ENCODE measurements at places on chromosomes 3 and 15.

GRCh38 chr3:168077091-168077490 lies 18.6 kb downstream of the GOLIM4 start:
- DNase-seq, result no peak

DNA sequence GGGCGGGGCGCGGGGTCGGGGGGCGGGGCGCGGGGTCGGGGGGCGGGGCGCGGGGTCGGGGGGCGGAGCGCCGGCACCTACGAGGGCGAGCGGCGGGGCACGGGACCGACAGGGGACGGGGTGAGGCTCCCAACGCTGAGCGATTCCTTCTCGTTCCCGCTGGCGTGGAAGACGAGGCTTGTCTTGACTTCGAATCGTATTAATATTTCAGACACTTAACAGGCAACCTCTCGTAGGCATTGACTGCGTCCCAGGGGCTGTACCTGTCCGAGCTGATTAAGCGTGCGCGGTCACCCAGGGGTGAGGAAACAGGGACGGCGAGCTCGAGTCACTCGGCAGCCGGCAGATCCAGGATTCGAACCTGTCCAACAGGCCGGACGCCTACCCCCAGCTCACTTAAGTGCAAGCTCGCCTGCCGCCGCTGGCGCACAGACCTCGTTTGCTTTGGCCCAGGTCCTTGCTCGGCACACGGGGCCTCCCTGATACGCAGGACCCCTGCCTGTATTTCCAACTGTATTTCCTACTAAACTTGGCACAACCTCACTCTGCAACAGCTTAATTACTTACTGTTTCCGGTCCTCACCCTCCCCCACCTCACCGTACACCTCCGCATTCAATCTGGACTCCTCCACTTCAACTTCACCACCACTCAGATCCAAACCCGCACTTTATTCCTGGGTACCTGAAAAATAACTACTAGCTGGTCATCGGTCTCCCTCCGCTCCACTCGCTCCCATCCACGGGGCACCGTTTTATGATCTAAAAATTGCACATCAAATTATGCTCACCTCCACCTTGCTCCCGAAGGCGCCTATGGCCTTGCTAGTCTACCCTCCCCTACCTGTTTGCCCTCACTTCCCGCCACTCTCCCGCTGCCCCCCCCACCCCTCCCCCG lies 722 bp upstream of the ZXDC start:
- no peak for DNase-seq

DNA sequence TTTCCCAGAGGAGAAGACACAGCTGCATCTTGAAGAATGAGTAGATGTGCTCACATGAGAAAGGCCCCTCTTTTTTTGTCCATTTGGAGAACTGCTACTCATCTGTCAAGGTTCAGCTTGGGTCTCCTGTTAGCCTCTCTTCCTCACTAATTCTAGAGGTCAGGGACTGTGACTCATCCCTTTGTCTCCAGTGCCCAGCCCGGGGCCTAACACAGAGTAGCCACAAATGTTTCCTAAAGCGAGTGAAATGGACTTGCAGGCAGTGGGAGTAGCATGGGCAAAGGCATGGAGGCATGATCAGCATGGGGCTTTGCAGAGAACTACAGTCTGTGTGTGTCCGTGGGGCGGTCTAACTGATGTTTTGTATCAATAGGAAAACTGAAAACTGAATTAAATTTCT lies 33.9 kb upstream of the MRPS22 start:
- DNase-seq, result peak; percentile 70

- no peak for DNase-seq
Observed at GRCh38 chr3:45684327-45684892, 4.8 kb upstream of the SACM1L start.

DNA sequence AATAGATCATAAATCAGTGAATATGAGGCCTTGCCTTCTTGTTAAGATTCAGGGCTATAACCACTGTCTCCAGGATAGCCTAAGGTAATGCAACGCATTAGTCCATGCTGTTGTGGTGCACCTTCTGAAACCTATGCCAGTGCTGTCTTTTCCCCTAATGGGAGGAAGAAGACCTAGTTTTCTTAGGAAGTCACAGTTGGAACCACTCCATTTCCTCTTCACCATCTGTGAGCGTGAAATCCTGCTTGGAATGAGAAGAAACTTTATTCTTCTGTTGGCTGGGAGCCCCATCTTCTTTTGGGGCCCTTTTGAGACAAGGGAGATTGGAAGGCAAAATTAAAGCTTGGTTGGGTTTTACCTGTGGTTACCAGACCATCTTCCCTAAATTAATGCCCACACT lies 25.9 kb upstream of the SLC7A14 start:
- DNase-seq, result no peak

GRCh38 chr3:106371221-106371970 lies 502.6 kb upstream of the CBLB start:
- DNase-seq, result peak; percentile 5

- DNase-seq, result no peak
Observed at GRCh38 chr3:132362329-132362728, 45.1 kb downstream of the ACP3 start.

DNA sequence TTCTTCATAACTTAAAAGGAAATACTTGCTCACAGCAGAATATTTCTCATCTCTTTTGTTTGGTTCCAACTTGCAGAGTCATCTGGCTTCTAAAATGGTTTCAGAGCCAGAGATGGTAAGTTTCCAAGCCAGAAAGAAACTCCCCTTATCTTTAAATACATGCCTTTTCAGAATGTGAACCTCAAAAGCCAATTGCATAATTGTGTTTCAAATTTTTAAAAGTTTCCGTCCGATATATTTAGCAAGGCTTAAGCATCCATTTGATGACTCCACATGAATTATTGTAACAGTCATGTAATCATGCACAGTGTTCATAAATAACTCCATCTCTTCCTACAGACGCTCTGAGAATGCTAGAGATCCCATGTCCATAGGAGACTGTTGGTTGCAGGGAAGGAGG lies 40.6 kb upstream of the C3orf80 start:
- DNase-seq, result peak; percentile 49

GRCh38 chr15:35545316-35545823 lies 595 bp downstream of the DPH6 start:
- DNase-seq, result no peak

DNA sequence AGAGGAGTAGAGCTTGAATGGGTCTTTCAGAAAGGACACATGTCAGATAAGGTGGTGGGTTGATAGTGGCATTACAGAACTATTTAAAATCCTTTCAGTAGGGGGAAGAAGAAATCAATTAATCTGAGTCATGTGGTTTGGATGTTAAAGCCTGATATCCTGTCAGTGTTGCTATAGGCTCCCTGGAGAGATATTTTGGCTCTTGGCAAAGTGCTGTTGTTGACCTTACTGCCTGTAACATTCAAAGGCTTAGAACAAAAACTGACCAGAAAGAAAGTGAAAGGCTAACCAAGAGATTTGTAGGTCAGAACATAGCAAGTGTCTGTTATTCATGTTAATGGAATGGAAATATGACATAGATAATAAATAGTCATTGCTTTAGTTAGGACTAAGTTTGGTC lies 552.9 kb downstream of the DIPK2A start:
- no peak for DNase-seq

DNA sequence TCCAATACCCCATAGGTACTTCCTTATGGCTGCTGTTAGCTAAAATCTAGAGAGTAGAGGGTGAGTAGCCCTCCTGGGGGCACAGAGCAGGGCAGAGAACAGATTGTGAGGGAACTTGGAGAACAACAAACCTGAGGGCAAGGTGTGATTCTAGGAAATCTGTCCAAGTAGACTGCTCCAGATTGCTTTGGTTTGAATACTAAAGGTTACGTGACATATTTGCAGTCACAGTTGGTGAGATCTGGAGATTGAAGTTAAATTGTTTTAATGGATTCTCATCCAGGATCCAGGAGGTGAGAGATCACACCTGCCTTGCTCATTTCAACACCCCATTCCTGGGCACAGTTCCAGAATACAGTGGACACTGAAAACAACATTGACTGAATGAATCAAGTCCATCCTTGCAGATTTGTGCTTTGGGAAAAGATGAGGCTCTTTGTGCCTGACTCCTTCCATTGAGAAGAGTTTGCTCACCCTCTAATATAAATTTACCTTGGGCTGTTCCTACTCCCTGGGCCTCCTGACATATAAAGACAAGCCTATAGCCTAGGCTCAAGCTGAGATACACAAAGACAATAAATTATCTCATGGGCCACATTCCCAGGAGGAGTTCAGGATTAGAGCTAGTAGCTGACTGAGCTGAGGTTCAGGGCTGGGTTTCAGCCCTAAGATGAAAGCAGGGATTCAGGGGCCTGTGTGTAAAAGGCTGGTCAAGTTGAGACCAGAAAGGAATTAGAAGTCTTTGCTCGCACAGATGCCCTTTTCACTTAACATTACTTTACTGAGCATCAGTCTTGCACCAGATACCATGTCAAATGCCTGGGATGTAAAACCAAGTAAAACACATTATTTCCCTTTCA lies 400.9 kb upstream of the MCTP2 start:
- no peak for DNase-seq

- no peak for DNase-seq
Observed at GRCh38 chr15:77741106-77741505, 108.4 kb upstream of the LINGO1 start.

- DNase-seq, result no peak
Observed at GRCh38 chr3:182007441-182007840, 295.7 kb downstream of the SOX2 start.

- DNase-seq, result no peak
Observed at GRCh38 chr3:127439621-127440020, 150.9 kb downstream of the TPRA1 start.

DNA sequence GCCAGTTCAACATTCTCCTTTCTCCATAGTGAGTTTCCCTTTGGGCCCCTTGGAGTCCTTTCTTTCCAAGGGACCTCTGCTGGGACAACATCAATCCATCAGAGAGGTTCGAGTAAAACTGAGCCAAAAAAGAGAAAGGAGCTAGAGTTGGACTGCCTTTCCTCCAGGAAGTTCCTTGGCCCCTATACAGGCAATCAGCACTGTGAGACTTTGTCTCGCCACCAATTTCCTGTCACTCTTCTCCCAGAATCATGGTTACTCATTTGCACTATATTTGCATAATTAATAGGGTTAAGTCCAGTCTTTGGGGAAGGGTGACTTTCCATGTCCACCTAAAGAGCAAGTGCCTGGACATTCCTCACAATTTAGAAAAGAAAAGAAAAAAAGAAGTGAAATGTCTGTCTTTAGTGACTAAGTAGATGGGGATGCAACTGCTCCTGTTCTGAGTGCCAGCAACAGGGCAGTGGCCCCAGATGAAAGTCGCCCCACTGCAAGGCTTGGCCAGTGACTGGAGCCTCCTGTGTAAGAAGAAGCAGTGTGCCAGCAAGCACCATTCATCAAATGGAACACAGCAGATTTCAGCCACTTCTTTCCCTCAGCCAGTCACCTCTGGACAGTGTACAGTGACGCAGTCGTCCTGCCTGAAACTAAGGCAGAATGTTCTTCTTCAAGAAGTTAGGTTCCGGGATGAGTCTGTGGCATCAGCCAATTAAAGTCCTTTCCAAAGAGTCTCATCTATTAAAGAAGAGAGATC lies 91.6 kb downstream of the FSIP1 start:
- DNase-seq, result no peak

GRCh38 chr15:55530861-55531313 lies 22.9 kb upstream of the DNAAF4 start:
- DNase-seq, result peak; percentile 49

DNA sequence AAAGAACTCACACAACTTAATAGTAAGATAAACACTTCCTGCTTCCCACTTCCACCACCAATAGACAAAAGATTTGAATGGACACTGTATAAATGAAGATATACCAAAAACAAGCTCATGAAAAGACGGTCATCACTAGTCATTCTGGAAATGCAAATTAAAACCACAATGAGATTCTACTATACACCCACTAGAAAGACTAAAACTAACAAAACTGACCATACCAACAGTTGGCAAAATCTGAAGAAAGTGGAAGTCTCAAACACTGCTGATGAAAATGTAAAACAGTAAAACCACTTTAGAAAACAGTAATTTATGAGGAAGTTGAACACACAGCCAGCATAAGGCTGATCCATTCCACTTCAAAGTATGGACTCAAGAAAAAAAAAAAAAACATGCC lies 35.6 kb upstream of the CD96 start:
- no peak for DNase-seq

DNA sequence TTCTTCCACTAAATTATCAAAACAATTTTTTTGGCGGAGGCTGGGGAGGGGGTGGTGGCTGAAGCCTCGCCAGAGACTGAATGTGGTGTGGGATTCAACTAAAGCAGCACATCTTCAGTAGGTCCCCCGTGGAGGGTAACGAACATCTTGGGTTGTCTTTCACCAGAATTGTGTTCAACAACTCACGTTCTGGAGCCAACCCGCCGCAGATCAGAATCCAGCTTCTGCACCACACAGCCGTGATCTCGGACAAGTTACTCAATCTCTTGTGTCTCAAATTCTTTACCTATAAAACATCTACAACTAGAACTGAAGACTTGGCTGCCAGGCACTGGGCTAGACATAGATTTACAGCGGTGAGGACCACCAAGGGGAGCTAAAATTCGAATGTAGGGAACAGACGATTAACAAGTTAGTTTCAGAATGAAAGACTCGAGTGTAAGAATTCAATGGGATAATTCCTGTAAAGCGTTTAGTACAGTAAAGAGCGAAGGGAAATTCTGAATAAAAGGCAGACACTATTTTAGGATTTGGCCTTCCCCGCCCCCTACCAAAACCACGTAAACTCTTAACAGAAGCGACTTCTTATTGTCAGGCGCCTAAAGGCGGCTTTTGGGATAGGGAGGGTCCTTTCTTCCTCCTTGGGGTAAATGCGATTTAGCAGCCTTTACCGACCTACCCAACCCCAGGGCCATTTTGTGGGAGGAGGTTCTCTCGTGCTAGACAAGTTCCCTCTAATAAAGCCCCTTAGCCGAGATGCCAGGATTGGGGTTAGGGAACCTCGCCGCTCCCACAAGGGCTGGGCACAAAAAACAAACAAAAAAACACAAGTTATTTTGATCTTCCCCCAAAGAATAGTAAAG lies 697 bp upstream of the RAB5A start:
- DNase-seq, result no peak

GRCh38 chr3:184584464-184584891 lies 22.9 kb downstream of the EPHB3 start:
- DNase-seq, result no peak

DNA sequence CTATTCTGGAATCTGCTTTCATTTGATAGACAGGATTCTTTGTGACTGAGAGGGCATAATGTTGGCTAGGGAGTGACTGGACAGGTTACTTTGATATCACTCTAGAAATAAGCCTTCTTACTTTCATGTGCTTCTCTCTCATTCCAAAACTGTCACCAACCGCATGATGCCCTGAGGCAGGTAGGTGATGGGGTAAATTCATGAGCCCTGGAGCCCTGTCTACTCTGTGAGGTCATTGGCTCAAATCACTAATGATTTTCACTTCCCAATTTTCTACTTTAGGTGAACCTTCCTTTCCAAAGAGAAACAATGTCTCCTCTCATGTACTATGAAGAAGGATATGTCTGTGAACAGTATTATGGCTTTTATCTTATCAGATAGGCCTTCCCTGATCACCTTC lies 596.7 kb downstream of the TUSC7 start:
- no peak for DNase-seq
